ENCODE measurements at places on chromosomes 11 and 22.

GRCh38 chr11:92048415-92048814, 176.2 kb upstream of the FAT3 start:
- DNase-seq, result no peak

- DNase-seq, result no peak
These were observed 16.5 kb upstream of the MEN1 start for GRCh38 chr11:64826578-64827450.

- DNase-seq, result peak; percentile 79
These were observed 1.2 kb downstream of the PHLDB1 start for GRCh38 chr11:118608360-118609227.

GRCh38 chr11:20647976-20648565, 21.3 kb upstream of the NELL1 start:
- peak; percentile 39 for DNase-seq

DNA sequence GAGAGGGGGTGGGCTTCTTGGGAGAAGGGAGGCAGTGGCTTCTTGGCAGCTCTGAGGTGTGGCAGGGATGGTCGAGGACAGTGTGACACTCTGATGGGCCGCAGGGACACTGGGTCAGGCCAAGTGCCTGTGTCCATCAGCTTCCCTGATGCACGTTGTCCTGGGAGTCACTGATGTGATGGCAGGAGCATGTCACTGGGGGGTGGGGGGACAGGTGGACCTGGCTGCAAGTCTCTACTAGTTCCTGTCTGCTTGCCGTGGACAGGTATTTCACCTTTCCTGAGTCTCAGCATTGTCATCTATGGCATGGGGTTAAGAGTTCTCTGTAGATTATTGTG, 592.9 kb downstream of the TBC1D22A start:
- no peak for DNase-seq

- DNase-seq, result no peak
These were observed 39.0 kb downstream of the PDGFD start for GRCh38 chr11:104124979-104125378.

- DNase-seq, result peak; percentile 29
These were observed 11.9 kb downstream of the BAIAP2L2 start for GRCh38 chr22:38098410-38099249.

- no peak for DNase-seq
These were observed 82.7 kb downstream of the PGR start for GRCh38 chr11:101046947-101047346.

DNA sequence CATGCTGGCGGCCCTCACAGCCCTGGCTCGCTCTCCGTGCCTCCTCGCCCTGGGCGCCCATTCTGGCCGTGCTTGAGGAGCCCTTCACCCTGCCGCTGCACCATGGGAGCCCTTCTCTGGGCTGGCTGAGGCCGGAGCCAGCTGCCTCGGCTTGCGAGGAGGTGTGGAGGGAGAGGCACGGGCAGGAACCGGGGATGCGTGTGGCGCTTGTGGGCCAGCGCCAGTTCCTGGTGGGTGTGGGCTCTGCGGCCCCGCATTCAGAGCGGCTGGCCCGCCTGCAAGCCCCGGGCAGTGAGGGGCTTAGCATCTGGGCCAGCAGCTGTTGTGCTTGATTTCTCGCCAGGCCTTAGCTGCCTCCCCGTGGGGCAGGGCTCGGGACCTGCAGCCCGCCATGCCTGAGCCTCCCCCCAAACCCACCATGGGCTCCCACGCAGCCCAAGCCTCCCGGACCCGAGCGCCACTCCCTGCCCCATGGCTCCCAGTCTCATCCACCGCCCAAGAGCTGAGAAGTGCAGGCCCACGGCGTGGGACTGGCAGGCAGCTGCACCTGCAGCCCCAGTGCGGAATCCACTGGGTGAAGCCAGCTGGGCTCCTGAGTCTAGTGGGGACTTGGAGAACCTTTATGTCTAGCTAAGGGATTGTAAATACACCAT, 163.4 kb upstream of the LRRC4C start:
- DNase-seq, result no peak

GRCh38 chr11:10725907-10726253, 25.2 kb upstream of the CTR9 start:
- no peak for DNase-seq

GRCh38 chr11:17445240-17445795, 31.3 kb downstream of the ABCC8 start:
- DNase-seq, result no peak

DNA sequence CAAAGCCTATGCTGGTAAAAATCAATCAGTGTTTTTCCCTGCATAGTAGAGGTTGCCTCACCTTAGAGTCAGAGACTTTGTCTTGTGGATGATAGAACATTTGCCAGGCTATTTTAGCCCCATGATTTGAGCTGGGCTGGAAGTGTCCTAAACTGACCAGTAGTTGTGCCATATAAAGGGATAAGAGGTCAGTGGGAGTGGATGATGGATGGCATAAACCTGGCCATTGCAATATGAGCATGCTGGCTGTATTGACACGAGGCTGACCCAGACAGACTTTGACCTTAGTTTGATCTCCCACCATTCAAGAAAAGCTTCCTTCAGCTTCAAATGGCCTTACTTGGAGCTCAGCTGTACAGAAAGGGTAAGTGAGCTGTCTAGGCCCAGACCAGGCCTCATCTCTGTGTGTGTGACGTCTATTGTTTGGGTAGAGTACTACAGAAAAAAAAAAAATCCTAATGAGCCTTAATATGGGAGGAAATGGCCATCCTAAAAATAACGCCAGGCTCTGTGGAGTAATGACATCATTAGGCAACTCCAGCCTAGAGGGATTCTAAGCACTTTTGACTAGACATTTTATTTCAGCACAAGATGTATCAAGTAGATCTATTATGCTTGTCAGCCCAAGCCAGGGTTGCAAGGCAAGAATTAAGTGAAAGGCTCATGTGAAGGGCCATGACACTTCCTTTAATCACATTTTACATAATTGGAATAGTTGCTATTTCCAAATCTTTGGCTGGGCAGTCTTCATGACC, 51.3 kb upstream of the CADM1 start:
- DNase-seq, result no peak

DNA sequence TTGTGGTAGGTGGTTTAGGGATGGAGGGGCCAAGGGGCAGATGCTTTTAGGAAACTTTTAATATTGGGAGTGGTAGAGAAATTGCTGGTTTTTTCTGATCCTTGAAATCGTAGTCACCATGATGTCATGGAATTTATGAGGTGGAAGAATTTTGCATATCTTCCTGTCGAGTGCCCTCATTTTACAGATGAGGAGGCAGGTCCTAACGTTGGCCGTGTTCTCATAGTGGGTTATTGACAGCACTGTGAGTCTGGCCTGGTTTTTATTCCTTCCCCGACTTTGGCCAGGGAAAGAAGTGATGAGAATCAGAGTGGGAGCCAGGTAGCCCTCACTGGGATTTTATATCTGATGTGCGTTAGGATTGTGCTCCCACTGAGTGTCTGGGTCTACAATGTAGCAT, 8.8 kb upstream of the PACS1 start:
- no peak for DNase-seq

- DNase-seq, result no peak
These were observed 3.6 kb upstream of the CCDC81 start for GRCh38 chr11:86370922-86371594.

GRCh38 chr22:49025791-49026493, 801.7 kb downstream of the BRD1 start:
- DNase-seq, result no peak

DNA sequence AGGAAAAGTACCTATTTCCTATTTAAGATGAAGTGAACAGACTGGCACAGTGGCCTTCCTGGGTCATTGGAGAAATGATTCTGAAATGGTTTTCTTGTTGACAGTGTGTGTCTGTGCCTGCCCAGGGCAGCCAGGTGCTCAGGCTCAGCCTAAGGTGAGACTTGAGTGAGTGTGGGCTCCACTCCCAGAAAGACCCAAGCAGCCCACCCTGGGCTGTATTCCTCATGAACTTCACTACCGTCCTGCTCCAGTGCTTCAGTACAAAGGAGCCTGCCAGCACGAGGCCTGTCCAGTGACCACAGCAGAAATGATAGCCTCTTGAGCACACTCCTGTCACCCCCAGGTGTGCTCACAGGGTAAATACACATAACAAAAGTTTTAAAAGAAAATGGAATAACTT, 49.5 kb downstream of the GAB4 start:
- DNase-seq, result no peak

GRCh38 chr22:19422440-19423301, 8.9 kb downstream of the HIRA start:
- DNase-seq, result no peak

DNA sequence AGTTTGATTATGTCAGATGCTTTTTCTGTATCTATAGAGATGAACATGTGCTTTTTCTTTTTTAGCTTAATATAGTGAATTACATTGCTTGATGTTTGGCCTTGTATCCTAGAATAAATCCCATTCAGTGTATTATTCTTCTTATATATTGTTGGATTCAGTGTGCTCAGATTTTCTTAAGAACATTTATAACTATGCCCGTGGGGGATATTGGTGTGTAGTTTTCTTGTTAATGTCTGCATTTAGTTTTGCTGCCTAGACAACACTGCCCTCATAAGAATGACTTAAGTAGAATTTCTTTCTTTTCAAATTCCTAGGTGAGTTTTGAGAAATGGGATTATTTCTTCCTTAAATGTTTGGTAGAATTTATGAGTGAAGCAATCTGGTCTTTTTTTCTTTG, 98.5 kb downstream of the TMEM135 start:
- no peak for DNase-seq

DNA sequence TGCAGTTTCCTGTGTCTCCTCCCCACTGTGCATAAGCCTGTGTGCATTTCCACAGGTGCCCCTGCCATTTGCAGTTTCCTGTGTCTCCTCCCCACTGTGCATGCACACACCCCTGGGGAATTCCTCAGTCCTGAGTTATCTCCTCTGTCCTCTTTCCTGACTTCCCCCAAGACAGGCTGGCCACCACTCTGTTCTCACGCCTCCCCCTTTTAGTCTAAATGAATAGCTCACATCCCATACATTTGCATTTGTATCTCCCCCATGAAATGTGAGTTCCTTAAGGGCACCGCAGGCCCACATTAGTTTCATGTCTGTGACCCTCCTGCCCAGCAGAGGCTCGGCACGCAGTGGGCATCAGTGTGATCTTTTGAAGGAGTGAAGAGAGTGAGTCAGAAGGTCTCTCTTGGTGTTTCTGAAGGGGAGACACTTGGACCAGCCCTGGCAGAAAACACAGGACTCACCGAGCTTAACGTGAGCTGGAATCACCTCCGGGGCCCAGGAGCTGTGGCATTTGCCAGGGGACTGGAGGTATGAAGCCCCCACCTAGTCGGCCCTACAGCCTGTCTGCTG, 6.2 kb downstream of the LRRC74B start:
- DNase-seq, result no peak

DNA sequence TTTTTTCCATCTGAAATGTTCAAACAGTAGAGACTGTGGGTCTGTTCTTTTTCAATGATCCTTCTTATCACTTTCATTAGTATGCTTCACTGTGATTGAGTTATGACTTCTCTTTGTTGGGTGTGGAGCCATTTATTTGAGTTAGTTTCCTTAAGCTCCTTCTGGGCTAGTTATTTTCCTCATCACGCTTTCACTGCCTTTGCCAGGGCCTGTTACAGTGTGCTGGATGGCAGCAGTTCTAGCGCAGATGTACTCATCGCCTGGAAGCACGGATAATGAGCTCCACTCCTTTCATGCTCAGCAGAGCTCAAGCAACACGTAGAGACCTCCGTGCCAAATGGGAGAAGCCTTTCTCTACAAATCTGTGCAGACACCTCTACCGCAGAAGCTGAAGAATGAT, 7.0 kb upstream of the ARHGAP42 start:
- no peak for DNase-seq

DNA sequence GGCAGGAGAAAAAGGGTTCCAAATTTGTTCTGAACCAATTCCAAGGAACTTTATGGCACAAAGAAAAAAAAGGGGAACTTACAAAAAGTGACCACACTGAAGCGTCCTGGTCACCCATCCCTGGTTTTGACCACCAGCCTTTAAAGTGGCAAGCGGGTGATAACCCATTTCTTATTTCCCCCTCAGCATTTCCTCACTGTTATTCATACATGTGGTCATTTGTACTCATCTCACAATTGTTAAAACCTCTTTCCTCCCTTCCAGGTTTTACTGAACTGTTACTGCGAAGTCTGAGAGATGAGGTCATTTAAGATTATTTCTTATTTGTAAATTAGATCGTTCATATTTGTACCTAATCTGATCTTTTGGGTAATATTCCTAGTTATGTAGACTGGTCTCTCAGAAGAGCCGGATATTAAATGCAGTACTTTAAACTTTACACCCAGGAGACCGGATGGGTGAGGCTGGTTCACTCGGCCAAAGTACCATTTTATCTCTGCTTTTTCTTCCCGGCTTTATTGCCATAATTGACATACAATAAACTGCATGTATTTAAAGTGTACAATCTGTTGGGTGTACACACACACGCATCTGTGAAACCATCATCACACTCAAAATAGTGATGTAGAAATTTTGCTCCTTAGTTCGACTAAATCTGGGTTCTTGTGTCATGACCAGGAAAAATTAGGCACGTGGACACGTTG, 47.0 kb downstream of the CDPF1 start:
- DNase-seq, result no peak

DNA sequence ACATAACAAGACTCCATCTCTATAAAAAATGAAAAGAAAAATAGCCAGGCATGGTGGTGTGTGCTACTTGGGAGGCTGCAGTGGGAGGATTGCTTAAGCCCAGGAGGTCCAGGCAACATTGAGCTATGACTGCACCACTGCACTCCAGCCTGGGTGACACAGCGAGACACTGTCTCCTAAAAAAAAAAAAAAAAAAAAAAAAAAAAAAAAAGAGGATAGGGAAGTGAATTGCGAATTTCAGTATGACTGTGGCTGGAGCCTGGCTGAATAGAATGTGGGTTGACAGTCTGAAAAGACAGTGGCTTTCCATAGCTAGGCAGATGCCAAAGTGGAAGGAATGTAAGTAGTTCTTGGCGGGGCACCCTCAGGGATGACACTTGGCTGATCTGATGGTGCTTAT, 6.4 kb upstream of the LDHAL6A start:
- no peak for DNase-seq

DNA sequence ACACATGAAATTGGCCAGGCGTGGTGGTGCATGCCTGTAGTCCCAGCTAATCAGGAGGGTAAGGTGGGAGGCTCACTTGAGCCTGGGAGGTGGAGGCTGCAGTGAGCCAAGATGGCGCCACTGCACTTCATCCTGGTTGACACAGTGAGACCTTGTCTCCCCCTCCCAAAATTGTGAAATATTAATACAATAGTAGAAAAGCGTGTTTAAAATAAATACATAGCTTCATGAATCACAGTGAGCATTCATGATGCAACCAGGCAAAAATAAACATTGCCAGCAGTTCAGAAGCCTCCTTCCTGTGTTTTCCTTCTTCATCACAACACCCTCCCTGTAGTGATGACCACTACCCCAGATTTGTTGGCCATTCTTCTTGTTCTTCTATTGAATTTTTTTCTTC, 4.3 kb upstream of the TEAD1 start:
- DNase-seq, result no peak

GRCh38 chr11:91104237-91104636, 881.4 kb upstream of the CHORDC1 start:
- DNase-seq, result no peak

GRCh38 chr11:62477927-62478326, 59.1 kb downstream of the SCGB1A1 start:
- no peak for DNase-seq

- DNase-seq, result no peak
These were observed 14.1 kb downstream of the SYNGR1 start for GRCh38 chr22:39363751-39364515.

GRCh38 chr11:19954899-19955298, 205.4 kb downstream of the DBX1 start:
- DNase-seq, result no peak

- DNase-seq, result no peak
These were observed 7.4 kb upstream of the ATXN10 start for GRCh38 chr22:45664136-45664646.

GRCh38 chr11:61720597-61720996, 31.8 kb upstream of the MYRF start:
- no peak for DNase-seq

Data from dorsolateral prefrontal cortex (tissue), 122 donors.